NCI-H524 (cell line): ENCODE measurements at places on chromosomes 1 and 21.

- DNase-seq = no peak
Measured at GRCh38 chr1:96482616-96483015, 239.0 kb upstream of the PTBP2 start.

- no peak for DNase-seq
Measured at GRCh38 chr1:223706077-223706973, 6.0 kb upstream of the CAPN2 start.

DNA sequence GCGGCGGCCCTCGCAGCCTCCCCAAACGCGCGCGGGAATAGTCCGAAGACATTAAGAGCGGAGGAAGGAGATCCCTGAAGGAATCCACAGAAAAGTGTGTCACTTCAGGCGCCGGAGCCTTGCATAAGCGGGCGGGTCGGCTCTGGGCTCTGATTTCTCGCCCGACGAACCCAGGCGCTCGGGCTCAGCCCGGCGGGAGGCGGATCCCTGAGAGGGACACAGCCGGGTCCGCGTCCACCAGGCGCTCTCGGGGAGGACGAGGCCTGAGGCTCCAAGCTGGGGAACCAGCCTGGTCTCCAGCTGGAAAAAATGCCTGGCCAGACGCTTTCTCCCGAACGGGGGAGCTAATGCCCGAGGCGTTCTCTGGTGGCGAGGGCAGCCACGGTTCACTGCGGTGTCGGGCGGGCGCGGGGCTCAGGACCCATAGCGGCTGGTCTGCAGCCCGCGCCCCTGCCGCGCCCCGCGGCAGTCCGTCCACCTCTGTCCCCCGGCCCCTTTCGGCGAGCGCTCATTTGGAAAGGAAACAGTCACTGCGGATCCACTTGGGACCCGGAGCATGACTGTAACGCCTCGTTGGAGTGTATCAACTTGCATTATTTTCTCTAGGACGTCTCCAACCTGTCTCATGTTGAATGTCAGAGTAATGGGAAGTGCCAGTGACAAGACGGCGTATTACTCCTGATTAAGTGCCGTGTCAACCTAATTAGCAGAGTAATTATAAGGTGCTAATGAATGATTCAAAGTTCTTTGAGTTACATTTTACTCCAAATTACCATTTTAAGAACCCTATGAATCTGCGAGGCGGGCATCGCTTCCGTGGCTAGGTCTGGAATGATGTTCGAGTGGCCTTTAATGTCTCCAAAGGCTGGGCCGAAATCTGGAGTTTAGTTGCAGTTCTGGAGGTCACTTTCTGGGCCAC is 1.6 kb upstream of the BARHL2 start:
- no peak for DNase-seq

- peak; percentile 52 for DNase-seq
Measured at GRCh38 chr1:38029685-38030511, 16.7 kb downstream of the POU3F1 start.

DNA sequence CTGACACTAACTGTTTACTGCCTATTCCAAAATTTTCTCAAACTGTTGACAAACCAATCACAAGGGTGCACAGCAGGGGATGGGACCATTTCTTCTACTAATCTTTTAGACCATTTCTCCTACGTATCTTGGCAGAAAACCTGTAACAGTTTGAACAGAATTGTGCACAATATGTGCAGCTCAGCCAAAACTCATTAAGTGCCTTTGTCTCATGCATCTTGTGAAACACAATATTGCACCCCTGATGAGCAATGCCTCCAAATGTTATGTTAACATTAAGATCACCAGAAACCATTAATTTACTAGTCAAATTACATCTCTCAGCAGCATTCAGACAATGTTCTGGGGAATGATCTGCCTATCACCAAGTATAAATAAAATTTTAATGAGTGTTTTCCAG is 247.5 kb downstream of the NRIP1 start:
- peak; percentile 35 for DNase-seq

- DNase-seq = no peak
Measured at GRCh38 chr1:92940541-92940940, 20.7 kb downstream of the DIPK1A start.

- no peak for DNase-seq
Measured at GRCh38 chr1:39988618-39989343, 33.8 kb downstream of the MFSD2A start.

DNA sequence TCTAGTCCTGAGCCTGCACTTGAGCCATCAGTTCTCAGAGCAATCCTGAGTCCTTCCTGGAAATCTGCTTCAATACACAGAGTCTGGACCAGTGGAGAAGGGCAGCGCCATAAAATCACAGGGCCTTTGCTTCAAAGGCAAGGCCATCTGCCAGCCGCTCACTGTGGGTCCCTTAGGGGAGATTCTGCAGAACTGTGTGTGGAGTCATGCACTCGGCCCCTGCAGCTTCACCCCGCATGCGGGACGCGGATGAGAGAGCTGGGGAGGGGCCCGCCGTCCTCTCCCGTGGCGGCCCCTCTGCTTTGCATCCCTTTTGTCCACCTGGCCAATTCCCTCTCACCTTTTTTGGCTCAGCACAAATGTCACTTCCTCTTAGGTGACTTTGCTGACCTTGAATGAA is 311.2 kb upstream of the VAMP3 start:
- peak; percentile 43 for DNase-seq

- DNase-seq = no peak
Measured at GRCh38 chr1:19007491-19008441, 51.3 kb upstream of the IFFO2 start.

GRCh38 chr1:81298266-81298665 is 502.5 kb upstream of the ADGRL2 start:
- no peak for DNase-seq

GRCh38 chr1:117660271-117660965 is 54.6 kb downstream of the TENT5C start:
- no peak for DNase-seq
